Stimulated activated CD4-positive, alpha-beta T cell treated with anti-CD3 and anti-CD28 coated beads, Interleukin-12 subunit alpha, Interleukin-12 subunit beta, amount 100 ng/mL, for 24 hours (primary cell): ENCODE measurements at places on chromosomes 13 and 19.

GRCh38 chr19:11964496-11964857, 363 bp upstream of the ZNF763 start:
- no peak for DNase-seq

GRCh38 chr13:96900986-96901385, 93.3 kb downstream of the OXGR1 start:
- no peak for DNase-seq

- DNase-seq, result no peak
These were observed 42.9 kb downstream of the C13orf46 start for GRCh38 chr13:113930671-113931637.

GRCh38 chr13:40370661-40371060, 295.8 kb downstream of the FOXO1 start:
- DNase-seq, result no peak

- DNase-seq, result no peak
These were observed 182.8 kb downstream of the UGGT2 start for GRCh38 chr13:95870421-95870820.

DNA sequence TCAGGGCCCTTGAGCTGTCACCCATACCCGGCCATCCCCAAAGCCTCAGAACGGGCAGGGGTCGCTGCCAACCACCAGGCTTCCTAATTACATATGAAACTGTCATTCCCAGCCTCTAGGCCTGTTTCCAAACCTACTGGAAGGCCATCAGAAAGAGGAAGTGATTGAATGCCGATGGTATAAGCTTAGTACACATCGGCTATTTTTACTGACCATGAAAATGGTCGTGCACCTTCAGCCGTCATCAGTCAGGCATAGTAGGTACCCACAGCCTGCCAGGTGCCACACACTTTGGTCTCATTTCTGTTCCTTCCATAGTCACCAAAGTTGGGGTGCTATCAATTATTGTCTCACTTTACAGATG, 10.2 kb downstream of the KRI1 start:
- no peak for DNase-seq

GRCh38 chr19:41697198-41697855, 9.3 kb upstream of the CEACAM7 start:
- DNase-seq, result no peak

- no peak for DNase-seq
These were observed 242.8 kb downstream of the ENOX1 start for GRCh38 chr13:43544011-43544410.

DNA sequence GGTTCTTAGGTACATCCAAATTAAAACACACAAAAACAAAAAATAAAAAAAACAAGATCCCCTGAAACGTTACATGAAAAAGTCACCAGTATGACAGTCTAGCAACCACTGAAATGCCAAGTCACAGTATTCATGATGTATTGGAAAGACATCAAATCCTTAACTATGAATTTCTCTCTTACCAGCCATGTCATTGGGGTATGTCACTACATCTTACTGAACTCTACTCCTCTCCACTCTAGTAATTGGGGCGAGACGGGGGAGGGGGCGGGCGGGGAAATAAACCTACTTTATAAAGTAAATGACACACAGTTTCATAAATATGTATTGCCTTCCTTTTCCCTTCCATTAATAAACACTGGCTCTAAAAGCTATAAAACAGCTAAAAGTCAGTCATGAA, 65.5 kb downstream of the USP12 start:
- no peak for DNase-seq

DNA sequence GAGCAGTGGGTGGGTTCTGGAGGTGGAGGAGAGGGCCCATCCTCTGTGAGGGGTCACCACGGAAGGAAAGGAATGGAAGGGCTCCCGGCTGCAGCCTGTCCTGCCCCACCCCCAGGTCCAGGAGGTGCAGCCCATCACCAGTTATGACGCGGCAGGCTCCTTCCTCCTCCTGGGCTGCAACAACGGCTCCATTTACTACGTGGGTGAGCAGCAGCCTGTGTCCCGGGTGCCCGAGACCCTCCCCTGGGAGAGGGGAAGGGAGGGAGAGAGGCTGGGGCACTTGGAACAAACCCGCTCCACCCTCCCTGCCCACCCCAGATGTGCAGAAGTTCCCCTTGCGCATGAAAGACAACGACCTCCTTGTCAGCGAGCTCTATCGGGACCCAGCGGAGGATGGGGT, 6.6 kb downstream of the SHKBP1 start:
- DNase-seq, result no peak

DNA sequence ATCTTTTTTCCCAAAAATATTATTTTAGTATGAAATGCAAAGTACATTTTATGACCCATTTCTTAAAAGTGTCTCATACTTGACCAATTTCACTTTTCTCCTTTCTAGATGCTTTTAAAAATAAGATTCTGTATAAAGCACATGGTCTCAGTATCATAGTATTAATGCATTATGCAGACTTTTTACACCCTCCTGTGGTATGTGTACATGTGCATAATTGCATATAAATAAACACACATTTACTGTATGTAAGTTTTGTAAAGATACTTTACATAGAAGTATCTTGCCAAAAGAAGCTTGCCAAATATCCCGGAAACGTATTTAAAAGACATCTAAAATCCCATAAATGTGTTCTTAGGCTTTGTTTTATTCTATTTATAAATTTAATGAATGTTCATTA, 85.1 kb upstream of the MAB21L1 start:
- no peak for DNase-seq

DNA sequence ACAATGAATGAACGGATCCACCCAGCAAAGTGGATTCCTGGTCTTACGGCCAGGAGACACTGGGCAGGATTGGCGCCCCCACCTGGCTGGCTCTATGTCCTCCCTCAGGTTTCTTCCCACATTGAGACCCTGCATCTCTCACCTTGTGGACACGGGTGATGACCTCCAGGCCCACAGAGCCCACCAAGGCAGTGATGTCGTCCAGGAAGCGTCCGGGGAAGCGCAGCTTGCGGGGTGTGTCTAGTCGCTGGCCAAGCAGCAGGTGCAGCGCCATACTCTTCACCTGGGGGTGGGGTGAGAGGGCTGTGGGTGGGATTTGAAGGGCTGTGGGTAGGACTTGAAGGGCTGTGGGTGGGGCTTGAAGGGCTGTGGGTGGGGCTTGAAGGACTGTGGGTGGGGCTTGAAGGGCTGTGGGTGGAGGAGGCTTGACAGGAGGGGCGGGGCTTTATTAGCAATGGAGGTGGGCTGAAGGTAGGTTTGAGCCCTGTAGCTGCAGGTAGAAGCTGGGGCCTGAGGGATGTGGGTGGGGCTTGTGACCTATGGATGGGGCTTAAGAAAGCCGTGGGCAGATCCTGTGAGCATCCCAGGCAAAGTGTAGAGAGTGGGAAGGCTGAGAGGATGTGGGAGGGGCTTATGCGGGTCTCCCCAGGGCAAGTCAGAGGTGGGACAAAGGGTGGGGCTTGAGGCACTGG, 12.1 kb upstream of the ANGPTL8 start:
- DNase-seq, result no peak

GRCh38 chr19:1279782-1280341, 4.5 kb downstream of the FAM174C start:
- DNase-seq, result no peak

DNA sequence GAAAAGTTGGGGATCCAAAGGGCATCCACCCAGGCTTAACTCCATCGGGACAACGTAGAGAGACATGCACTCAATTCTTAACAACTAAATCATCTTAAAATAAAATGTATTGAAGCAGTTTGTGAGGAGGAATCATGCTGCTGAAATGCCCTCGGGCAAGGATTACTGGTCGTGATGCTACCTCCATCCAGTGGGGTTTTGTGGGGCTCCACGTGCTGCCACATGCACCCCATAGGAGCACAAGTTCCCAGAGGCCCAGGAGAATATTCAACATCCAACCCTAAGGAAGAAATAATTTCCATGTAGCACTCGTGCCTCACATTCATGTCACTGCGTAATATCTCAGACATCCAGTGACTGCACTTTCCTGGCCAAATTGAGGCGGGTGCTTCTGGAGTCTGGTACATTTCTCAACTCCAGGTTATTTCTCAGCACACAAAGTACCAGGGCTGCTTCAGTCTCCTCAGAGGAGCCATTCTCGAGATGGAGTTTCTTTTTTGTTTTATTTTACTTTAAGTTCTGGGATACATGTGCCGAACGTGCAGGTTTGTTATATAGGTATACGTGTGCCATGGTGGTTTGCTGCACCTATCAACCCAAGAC, 429.8 kb downstream of the FOXO1 start:
- DNase-seq, result no peak

DNA sequence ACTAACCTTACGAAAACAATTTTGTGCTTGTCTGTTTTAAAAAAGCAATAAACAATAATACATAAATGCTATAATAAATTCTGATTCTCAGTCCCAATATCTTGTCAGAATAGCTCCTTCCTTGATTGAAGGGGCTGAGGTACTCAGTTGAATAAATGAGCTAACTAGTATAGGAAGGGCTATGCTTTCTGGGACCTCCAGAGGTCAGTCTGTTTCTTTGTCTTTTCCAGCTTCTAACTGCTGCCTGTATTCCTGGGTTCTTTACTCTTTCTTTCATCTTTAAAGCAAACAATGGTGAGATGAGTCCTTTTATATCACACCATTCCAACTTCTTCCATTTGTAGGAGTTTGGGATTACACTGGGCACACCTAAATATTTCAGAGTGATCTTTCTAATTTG, 1297.0 kb upstream of the ATXN8OS start:
- DNase-seq, result no peak

DNA sequence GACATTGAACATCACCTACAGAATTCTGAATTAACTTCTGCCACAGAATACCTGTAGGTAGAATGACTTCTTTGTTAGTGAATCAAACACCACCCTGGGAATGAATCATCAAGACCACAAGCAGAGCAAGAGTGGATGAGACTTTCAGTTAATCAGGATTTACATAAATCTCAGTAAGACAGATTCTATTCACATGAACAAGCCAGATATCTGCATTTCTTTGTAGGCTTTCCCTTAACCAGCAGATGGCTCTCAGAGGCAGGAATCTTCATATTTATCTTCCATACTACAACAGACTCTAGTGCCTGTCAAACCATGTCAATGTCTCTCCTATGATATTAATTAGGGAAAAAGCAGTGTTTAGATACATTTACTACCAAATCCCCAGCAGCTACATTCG, 412.1 kb downstream of the KLF12 start:
- no peak for DNase-seq

GRCh38 chr19:44202470-44202869, 9.9 kb upstream of the ZNF227 start:
- DNase-seq, result no peak

GRCh38 chr19:16403151-16403977, 68.4 kb downstream of the EPS15L1 start:
- no peak for DNase-seq

GRCh38 chr19:42323473-42323851, 2.0 kb upstream of the MEGF8 start:
- no peak for DNase-seq

DNA sequence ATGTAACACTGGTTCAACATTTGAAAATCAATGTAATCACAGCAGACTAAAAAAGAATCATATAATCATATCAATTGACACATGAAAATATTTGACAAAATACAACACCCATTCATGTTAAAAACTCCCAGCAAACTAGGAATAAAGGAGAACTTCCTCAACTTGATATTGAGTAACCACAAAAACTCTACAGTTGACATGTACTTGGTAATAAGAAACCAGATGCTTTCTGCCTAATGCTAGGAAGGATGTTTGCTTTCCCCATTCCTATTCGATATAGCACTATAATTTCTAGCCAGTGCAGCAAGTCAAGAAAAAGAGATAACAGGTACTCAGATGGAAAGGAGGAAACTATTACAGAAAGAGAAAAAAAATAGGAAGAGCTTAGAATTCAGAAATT, 26.9 kb downstream of the UFM1 start:
- DNase-seq, result no peak

DNA sequence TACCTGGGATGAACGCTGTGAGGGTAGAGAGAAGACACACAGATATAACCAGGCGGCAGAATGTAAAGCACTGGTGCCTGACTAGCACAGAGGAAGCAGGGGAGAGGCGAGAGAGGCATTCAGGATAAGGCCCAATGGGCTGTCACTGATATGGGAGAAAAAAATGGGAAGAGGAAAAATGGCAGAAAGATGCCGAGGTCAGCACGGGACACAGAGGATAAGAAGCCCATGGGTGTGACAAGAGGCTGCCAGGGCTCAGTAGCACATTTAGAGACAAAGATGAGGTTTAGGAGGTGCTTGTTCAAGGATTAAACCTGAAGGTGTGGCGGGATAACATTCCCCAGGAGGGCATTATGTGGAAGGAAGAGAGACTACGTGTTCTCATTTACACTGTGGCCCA, 5.6 kb downstream of the SMG9 start:
- no peak for DNase-seq

- no peak for DNase-seq
These were observed 294.6 kb downstream of the ITGBL1 start for GRCh38 chr13:101747039-101747438.

- DNase-seq, result no peak
These were observed 416.1 kb downstream of the ZNF536 start for GRCh38 chr19:30788105-30788765.

- no peak for DNase-seq
These were observed 118.0 kb downstream of the SOX1 start for GRCh38 chr13:112184851-112185371.
